ENCODE measurements at places on chromosomes 12 and 14.

GRCh38 chr12:9149372-9149771 lies 33.7 kb upstream of the A2M start:
- DNase-seq, result no peak

DNA sequence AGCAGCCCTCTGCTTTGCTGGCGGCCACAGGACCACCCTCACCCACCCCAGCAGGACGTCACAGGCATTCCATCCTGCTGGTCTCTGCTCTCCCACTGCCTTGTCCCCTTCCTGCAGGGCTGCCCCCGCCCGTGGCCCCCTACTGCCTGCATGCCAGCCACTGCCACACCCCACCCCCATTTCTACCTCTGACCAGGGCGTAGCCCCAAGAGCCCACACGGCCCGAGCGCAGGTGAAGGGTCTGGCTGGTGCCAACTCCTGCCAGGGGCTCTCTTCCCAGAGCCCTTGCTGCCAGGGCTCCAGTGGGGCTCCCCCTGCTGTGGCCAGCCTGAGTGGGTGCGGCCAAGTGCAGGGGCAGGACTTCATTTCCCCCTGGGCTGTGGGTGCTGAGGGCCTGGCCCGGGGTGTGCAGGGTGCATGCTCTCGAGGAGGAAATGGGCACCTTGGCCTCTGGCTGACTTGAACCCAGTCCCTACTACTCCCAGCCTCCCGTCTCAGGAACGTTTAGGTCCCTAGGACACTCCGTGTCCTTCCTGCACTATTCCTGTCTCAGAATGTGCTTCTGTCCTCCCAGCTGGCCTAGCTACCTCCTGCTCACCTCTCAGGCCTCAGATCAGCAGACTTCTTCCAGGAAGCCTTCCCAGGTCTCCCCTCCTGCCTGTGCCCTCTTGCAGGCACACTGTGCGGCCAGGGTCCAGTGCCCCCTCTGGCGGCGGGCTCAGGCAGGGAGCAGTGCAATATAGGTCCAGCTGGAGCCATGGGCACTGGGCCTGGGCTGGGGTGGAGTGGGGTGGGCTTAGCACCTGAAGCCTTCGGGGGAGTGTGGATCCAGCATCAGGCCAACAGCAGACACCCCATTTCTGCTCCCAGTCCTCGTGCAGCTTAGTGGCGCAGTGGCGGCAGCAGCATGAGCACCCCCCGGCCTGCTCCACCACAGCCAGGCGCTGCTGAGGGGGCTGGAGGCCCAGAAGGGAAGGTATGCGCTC lies 1.4 kb downstream of the LBHD2 start:
- no peak for DNase-seq

GRCh38 chr14:78403278-78403815 lies 233.2 kb downstream of the NRXN3 start:
- no peak for DNase-seq

DNA sequence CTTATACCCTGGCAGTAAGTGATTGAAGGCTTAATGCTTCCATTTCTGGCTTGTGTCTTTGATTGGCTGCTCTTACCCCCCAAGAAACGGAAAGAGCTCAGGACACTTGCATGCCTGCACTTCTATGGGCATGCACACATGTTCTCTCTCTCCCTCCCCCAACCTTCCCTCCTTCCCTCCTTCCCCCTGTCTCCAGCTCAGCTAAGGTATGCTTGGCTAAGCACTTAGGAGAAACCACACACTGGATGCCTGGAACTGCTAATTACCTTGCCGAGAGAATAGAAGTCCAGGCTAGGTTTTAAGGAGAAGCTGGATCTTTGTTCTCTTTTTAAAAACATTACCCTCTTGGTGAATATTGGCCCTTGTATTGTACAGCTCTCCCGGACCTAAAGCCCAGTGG lies 1072.8 kb upstream of the TMEM132C start:
- DNase-seq, result no peak

- DNase-seq, result no peak
These were observed 51.2 kb upstream of the TMPO start for GRCh38 chr12:98464190-98464589.

- no peak for DNase-seq
These were observed 81.7 kb downstream of the CHGA start for GRCh38 chr14:93004699-93005082.

DNA sequence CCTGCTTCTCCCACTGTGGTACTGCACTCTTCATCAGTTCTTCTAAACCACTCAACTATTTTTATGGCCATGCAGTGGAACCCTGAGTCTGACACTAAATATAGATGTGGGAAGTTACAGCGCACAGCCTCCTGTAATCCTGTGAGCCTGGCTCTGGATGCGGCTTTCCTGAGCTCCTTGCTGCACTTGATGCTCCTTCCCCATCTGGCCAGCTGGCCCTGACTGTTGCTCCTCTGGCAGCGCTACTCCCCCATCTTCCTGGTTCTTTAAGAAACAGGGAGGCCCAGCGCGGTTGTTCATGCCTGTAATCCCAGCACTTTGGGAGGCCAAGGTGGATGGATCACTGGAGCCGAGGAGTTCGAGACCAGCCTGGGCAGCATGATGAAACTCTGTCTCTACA lies 24.6 kb downstream of the IQSEC3 start:
- DNase-seq, result no peak

DNA sequence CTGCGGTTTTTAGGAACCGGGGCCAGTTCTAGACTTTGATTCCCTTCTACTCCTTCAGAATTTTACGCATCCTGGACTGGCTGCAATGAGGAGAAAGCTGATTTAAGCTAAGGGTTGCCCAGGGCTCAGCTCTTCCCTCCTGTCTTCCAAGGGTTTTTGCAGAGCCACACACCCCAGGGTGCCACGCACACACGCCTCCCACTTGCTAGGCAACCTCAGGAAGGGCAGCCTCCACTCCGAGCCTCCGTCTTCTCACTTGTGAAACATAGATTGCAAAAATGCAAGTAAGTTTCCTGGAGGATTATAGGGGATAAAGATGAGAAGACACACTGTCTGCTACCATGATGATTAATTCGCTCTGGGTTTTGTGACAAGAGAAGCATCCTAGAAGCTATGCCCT lies 31.7 kb downstream of the NOS1 start:
- DNase-seq, result no peak

- DNase-seq, result no peak
These were observed 26.7 kb downstream of the C12orf75 start for GRCh38 chr12:105357162-105357691.

GRCh38 chr12:19206493-19207077 lies 77.1 kb downstream of the PLEKHA5 start:
- no peak for DNase-seq

GRCh38 chr12:107474639-107475539 lies 210.7 kb upstream of the PWP1 start:
- DNase-seq, result no peak

- no peak for DNase-seq
These were observed 402.3 kb downstream of the EGLN3 start for GRCh38 chr14:33548606-33549005.

DNA sequence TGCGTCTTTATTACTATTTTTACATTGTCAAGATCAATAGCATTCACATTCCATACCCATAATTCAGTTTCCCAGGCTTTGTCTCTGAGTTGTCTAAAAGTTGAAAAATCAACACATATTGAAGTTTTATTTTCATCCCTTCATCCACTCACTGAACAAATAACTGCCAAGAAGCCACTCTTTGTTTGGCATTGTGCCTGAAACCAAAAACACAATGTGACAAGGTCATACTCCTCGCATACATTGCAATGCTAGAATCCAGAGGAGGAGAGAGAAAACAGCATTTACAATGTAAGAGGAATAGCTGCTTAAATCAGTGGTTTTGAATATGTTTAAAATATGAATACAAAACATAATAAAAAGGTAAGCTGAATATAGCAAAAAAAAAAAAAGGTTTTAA lies 71.8 kb downstream of the CCDC60 start:
- no peak for DNase-seq

GRCh38 chr12:26896913-26897312 lies 40.9 kb downstream of the INTS13 start:
- no peak for DNase-seq

- DNase-seq, result peak; percentile 47
These were observed 3.0 kb downstream of the GZMB start for GRCh38 chr14:24630872-24631477.

DNA sequence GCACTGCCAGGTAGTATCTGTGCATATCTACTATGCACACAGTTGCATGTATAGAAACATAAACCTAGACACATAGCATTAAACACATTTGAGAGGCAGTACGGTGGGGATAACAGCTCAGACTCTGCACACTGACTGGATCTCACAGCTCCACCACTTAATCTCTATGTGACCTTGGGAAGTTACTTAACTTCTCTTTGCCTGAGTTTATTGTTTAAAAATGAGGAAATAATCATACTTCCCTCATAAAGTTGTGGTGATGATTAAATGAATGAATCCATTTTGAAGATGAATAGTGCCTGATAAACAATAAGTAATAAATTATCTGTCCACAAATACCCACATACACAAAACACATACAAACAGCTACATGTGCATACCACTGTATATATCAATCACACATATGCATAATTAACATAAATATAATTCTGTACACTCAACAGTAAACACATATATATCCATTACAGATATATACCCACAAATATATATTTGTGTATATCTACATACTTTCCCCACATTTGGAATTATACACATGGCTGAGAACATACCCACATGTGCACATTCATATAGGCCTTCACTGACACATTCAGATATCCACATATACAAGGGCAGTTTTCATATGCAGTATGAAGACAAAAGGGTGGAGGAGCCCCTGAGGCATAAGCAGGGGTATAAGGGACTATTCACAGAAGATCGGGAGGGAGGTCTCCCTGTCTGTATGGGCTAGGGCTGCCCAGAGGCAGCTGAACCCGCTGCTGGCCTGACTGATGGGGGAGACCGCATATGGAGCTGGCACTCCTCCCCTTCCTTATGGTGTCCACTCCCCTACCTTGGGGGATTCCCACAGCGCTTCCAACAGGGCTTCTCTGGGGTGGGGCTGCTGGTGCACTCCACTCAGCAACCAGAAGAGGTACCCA lies 5.9 kb downstream of the CDH24 start:
- DNase-seq, result no peak

DNA sequence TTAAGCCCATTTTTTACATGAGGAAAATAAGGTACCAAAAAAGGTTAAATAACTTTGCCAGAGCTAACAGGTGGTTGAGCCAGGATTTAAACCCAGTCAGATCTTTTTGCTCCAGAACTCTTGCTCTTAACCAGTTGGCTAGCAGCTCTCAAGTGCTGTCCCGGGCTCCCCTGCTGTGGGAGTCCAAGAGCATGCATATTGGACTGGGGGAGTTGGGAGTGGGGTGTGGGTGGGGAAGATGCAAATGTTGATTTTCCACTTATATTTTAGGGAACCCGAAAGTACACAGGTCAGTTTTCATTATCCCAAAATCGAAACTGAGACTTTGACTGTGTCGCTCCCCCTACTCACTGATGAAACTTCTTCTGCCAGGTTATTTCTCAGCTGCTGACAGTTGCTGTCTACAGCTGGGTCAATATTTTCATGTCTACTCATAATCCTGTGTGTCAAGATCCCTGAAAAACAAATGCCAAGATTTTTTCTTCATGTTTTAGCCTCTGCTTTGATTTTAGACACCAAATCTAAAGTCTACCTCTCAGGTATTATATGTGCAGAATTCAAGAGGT lies 172.3 kb upstream of the TMPO start:
- DNase-seq, result no peak

- no peak for DNase-seq
These were observed 67.2 kb upstream of the HMGA2 start for GRCh38 chr12:65756956-65757511.

DNA sequence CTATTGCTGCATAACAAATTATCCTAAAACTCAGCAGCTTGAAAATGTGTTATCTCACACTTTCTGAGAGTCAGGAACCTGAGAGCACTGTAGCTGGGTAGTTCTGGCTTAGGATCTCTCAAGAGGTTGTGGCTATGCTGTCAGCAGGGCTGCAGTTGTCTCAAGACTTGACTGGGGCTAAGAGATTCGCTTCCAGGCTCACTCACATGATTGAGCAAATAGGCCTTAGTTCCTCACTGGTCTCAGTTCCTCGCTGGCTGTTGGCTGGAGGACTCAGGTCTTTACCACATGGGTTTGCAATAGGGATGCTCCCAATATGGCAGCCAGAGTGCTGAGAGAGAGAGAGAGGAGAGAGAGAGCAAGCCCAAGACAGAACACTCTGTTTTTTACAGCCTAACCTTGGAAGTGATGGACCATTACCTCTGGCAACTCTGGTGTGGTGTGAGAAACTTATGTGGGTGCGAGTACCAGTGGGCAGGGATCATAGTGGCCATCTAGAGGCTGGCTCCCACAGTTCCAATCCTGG lies 15.9 kb upstream of the DHRS2 start:
- no peak for DNase-seq

GRCh38 chr12:25058658-25059058 lies 109.8 kb upstream of the BCAT1 start:
- no peak for DNase-seq

- DNase-seq, result no peak
These were observed 772.9 kb downstream of the MED13L start for GRCh38 chr12:115504306-115505290.

DNA sequence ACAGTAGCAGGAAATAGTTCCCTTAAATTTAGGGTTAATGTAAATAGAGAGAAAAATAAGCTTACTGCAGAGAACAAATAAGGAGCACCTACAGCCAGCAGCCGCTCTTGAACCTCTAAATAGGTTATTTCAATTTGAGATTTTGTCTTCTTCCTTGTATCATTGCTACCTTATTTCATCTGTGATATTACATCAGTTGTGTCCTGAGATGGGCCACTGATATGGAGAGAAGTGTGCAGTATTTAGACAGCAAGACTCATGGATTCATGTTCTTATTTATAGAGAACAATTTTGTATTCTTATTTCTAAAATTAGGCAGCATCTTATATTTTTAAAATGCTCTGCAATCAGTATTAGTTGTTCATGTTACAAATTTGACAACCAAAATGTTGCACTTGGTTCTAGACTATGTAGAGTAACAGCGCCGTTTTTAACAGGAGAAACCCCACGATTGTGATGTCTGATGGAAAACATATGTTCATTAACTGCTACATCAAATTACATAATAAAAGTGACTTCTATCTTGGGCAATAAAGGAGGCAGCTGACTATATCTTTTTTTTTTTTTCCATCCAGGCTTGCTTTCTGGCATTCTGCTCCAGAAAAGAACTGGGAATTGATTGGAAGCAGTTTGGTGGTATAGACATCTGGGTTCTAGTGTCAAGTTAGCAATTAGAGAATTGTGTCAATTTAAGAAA lies 117.9 kb downstream of the CAND1 start:
- DNase-seq, result peak; percentile 44

Measured in AG10803 (cell line).